Activated naive CD4-positive, alpha-beta T cell treated with anti-CD3 and anti-CD28 coated beads for 36 hours (primary cell): ENCODE measurements at places on chromosomes 7 and 10.

- no peak for DNase-seq
Observed at GRCh38 chr10:132735923-132736391, 50.0 kb downstream of the NKX6-2 start.

DNA sequence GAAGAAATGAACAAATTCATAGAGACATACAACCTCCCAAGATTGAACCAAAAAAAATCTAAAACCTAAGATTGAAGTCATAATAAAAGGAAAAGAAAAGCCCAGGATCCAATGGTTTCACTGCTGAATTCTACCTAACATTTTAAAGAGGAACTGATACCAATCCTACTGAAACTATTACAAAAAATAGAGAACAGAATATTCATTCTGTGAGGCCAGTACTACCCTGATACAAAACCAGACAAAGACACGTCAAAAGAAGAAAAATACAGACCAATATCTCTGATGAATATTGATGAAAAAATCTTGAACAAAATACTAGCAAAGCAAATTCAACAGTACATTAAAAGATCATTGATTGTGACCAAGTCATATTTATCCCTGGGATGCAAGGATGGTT is 128.5 kb upstream of the STEAP1 start:
- no peak for DNase-seq

DNA sequence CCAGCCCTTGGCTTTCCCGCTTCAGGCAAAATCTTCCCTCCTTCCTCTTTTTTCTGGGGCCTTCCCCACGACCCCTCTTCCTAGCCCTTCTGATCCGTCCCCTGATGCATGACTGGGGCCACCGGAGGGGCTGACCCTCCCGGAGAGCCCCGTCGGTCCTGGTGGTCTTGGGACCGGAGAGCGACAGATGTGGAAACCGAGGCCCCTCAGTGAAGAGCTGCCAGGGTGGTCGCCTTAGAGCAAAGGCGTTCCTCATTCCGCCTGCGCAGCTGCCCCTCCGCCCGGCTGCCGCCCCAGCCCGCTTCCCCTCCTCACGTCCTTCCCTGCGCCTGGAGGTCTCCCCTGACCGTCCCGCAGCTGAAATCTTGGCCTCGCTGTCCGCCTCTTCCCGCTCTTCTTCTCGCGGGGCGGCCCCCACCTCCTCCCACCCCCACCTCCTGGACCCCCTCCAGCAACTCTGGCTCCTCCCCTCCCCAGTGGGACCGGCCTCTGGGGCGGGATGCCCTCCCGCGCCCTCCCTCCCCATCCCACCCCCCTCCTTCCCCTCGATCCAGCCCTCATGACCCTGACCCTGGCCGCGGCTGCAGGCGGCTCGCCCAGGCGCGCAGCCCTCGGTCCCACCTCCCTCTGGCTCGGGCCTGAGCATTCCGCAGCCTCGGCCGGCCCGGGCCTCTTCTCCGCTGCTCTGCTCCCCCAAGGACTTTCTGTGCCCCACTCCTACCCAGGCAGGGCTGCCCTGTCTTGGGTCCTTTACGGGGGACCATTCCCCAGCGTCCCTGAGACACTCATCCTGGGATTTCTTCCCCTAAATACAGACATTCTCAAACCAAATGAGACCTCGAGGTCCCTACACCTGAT is at the start of gene RARRES2:
TSS of gene RARRES2 (minus strand) at position 367 of the 858 bp plus-strand sequence. CDS start 1,020 bp downstream, outside the sequence.
- no peak for DNase-seq

DNA sequence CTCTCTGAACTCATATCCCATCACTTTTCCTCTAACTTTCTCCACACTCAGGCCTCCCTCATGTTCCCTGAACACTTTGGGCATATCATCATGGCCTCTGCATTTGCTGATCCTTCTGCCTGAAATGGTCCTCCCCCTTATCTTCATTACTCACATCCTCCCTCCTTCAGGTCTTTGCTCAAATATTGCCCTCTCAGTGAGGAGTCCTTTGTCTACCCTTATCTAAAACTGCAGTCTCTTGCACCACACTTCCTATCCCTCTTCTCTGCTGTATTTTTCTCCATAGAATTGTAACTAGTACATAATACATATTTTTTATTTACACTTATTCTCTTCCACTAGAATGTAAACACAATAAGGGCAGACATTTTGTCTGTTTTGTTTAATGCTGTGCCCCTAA is 41.7 kb downstream of the DNAJC1 start:
- DNase-seq = no peak

- no peak for DNase-seq
Observed at GRCh38 chr7:74006032-74006431, 21.9 kb upstream of the ELN start.

DNA sequence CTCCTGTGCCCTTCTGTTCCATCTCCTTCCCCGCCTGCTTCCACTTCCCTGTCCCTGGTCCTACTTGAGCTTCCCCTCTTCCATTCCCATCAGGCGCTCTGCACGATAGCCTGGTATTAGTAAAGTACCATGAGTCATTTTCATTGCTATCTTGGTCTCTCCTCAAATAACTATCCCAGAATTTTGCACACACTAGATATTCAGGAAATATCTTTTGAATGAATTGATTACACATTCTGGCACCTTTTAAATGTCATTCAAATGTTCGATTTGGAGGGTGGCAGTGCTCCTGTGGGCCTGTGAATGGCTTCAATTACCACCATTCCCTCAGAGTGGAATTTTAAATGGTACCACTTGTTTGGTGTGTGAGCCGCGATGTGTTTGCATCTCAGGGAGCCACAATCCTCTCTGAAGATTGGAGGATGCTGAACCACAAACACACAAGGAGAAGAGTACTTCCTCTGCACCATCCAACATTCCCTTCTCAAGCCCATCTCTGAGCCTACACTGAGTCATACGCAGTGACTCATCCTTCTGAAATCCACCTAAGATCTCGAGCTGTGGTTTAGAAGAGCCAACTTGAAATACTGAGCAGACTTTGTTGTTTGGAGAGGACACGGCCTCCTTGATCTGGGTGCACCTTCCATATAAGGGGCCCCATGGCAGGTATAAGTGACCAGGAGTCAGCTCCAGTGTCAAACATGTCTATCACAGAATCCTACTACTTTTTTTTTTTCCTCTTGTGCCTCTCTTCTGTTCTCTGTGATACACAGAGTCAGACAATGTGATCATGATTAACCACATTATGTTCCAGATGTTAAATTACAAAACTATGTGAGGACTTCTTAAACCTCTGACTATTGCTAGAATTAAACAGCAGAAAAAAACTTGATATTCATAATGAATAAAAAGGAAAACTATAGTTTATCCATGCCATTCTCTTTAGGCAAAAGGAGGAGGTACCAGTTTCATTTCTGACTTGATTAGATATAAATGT is 81.9 kb downstream of the BMPER start:
- DNase-seq = no peak

DNA sequence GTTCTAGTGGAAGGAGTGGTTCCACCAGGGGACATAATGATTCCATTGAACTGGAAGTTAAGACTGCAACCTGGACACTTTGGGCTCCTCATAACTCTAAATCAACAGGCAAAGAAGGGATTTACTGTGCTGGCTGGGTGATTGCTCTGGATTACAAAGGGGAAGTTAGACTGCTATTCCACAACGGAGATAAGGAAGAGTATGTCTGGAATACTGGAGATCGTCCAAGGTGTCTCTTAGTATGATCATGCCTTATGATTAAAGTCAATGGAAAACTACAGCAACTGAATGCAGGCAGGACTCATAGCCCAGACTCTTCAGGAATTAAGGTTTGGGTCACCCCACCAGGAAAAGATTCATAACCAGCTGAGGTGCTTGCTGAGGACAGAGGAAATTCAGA is 310.6 kb upstream of the MGMT start:
- no peak for DNase-seq
